ENCODE measurements at places on chromosomes 3 and 15.
A peak's percentile ranks its signal among the peaks of the same experiment; 100 is the strongest.

GRCh38 chr15:99485153-99485961, 80.4 kb upstream of the MEF2A start:
- no peak for DNase-seq

DNA sequence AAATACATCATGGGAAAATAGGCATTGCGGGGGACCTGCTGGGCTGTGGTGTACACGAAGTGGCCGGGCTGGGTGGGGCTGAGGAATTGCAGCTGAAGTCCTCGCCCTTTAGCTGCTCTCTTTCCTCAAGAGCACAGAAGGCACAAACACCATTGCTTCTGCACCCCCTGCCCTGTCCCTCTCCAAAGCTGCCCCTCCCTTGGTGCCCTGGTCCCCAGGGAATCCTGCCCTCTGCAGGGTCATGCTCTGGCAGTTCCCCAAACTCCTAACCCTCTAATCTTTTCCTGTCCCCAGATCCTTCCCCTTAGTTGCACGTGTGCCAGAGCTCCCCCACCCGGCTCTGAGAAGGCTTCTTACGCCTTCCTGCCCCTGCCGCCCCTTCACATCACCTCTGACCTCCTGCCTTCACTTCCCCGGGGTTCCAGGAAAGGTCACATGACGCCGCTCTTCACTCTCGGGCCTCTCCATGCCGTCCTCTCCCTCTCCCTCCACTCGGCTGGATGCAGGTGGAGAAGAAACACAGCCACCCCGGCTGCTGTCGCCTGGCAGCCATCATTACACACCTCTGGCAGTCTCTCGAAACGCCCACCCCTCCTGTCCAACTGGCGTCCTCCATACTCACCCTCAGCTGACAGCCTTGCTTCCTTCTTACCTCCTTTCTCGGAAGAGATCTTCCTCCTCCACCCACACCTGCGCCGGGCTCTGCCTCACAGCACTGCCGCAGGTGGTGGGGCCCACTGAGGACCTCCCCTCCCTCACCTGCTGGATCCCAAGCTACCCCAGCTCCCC, 6.9 kb upstream of the PCSK6 start:
- no peak for DNase-seq

DNA sequence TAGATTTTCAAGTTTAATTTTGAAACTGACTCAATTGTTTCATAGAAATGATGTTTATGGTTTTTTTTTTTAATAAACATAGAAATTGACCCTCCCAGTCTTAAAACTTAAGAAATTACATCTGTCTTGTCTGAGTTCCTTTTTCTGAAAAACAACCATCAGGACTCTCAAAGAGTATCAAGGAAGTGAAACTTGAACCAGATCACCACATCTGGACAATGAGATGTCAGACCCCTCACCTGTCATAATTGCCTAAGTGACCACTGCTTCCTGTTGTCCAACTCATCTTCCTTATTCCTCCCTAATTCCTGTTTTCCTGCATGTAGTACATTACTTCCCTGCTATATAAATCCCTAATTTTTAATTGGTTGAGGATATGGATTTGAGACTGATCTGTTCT, 441.5 kb upstream of the ARHGEF26 start:
- no peak for DNase-seq

- DNase-seq = no peak
These were observed 35.6 kb upstream of the FAM107A start for GRCh38 chr3:58612830-58613229.

- DNase-seq = no peak
These were observed 54.7 kb downstream of the TP63 start for GRCh38 chr3:189685860-189686259.

DNA sequence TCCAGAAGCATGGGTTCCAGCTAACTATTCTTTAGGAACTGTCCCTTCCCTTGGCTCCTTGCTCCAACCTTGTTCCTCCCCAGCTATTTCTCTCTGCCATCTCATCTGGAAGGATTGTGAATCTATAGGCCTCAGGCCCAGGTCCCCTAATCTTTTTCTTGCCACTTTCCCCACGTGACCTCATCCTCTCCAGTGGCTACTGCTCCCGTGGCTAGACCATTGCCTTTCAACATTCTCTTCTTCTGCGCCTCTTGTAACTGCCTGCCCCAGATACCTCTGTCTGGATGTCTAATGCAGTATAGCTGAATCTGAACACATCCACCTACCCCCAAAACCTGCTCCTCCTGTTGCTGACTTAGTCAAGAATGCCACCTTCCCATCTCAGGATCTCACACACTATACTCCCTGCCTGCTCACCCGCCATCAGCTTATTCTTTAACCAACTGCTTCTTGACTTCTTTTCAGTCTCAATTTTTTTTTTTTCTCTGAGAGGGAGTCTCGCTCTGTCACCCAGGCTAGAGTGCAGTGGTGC, 5.2 kb downstream of the GPX1 start:
- DNase-seq = no peak

DNA sequence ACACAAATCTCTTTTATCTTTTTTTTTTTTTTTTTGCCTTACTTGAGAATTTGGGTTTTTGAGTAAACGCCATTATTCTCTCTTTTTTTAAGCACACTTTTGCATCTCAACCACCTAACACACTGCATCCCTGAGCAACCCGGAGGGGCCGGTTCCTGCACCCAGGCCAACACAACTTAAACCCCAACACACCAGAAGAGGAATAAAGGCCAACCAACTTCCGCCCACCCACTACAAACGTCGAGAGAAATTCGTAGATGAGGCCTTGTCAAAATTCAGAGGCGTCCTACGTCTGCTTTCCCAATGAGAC, 389 bp upstream of the CCNB2 start:
- no peak for DNase-seq

GRCh38 chr3:7697548-7697947, 804.1 kb upstream of the LMCD1 start:
- DNase-seq = no peak

GRCh38 chr3:160001148-160001760, 12.6 kb downstream of the IL12A start:
- no peak for DNase-seq

GRCh38 chr15:31236184-31237042, 90.2 kb upstream of the KLF13 start:
- DNase-seq = no peak

- DNase-seq = no peak
These were observed 99.4 kb downstream of the ADAM10 start for GRCh38 chr15:58650102-58650501.

GRCh38 chr15:94064676-94065313, 166.6 kb upstream of the MCTP2 start:
- no peak for DNase-seq

DNA sequence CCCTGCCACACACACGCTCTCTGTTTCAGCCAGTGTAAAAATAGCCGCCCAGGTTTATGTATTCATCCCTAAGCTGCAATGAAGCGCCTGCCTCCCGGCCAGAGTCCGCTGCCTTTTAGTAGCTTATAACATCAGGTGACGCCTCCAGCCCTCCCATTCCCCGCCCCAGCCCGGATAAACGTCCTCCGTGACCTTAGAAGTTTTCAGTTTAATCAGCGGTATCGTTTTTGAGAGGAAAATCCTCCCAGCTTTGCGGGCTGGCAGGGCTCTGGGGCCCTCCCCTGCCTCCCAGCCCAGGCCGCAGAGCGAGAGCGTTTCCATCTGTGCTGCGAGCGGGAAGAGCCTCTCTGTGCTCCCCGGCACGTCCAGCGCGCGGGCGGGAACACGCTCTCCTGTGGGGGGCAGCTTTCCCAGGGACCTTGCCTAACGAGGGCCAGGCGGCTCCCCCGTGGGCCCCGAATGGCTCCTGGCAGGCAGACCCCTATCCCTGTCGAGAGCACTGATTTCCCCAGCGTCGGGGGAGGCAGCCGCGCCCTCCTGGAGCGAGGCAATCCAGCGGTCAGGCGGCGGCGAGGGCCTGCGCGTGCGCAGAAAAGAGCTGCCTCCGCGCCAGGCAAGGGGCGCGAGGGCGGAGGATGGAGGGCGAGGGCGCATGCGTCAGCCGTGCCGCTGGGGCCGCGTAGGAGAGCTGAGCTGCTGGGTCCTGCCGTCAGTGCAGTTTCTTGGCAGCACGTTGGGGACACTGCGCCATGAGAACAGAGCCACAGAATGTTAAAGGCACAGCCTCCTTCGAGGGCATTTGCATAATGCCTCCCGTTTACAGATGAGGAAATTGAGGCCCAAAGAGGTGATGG, 71.1 kb downstream of the CCNL1 start:
- peak; percentile 87 for DNase-seq

GRCh38 chr3:133662278-133662651, 524 bp upstream of the TOPBP1 start:
- no peak for DNase-seq

GRCh38 chr3:100330651-100331050, 3.9 kb upstream of the NIT2 start:
- no peak for DNase-seq

All from T-helper 1 cell (primary cell).